ENCODE measurements at places on chromosomes 2 and 18.
A peak's percentile ranks its signal among the peaks of the same experiment; 100 is the strongest.

- ATAC-seq: no peak
Measured at GRCh38 chr2:2876331-2877221, 501.0 kb downstream of the EIPR1 start.

DNA sequence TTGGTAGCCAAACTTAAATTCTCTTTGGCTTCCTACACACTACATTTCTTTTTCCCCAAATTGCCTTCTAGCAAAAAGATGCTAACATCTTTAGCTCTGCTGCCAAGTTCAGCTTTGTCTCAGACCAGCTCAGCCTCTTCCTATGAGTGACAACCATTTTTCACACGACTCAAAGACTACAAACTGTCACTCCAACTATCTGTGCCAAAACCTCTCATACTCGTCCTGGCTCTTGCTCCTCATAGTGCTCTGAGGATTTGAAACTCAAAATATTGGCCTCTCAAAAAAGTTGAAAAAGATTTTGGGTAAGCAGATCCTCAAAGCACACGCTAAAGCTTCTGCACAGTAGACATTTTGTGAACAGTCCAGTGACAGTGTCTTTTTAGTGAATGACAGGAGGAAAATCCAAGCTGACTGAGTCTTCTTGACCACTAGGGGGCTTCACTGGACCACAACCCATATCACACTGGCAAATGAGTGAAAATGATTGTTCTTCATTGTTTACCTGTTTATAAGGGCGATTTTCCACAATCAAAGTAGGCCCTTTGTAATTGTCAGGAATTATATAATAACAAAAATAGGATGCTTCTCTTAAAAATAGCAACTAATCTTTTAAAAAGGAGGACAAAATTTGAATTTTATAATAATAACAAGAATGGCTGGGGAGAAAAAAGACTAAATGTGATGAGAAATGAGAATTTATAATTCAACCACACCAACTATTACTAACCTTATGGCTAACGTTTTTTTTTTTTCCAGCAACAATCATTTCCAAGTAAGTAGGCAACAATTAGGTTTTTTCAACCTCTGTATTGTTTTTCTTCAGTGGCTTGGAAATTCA is 85.5 kb upstream of the PGAP1 start:
- ATAC-seq: peak; percentile 25

- no peak for ATAC-seq
Measured at GRCh38 chr2:186031229-186031628, 292.6 kb downstream of the FSIP2 start.

GRCh38 chr2:197904446-197904845 is 100.1 kb downstream of the PLCL1 start:
- no peak for ATAC-seq

DNA sequence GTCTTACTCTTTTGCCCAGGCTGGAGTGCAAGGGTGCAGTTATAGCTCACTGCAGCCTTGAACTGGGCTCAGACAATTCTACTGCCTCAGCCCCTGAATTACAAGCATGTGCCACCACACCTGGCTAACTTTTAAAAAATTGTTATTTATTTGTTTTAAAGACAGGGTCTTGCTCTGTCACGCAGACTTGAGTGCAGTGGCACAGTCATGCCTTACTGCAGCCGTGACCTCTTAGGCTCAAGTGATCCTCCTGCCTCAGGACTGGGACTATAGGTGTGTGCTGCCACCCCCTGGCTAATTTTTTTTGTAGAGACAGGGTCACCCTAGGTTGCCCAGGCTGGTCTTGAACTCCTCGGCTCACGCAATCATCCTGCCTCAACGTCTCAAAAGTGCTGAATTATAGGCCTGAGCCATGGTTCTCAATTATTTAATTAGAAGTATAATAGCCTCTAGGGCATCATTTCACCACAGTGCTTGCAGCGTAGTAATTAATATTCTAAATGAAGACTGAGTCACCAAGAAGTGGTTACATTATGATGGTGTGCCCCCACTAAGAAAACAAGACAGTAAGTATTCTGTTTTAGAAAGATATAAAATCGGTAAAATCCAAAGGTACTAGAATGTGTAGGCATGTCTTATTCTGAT is 69.6 kb downstream of the EML4 start:
- ATAC-seq: peak; percentile 78

DNA sequence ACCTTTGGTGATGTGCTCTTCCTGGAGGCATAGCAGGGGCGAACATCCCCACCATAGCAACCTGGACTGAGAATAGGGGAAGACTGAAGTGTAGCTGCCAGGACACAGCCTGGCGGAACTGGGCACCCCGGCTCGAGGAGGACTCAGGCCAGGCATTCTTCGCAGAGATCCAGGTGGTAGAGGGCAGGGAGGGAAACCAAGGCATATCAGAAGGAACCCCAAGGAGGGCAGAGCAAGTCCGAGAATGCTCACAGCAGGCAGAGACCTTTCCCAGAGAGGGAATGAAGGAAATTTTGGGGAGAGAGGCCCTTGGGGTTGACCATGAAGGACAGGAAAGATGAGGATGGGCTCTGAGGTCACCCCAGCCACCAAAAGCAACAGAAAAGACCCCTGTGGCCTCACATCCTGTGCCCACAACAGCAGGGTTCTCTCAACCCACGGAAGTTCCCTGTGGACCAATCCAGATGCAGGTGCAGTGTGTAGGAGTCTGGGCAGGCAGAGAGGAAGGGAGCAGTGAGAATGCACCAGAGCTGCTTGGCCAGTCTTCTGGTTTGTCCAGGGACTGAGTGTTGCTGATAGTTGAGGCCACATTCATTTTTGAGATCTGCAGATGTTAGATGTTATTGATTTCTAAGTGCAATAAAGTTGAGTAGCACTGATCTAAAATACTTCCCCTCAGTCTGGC is 136.9 kb downstream of the PXDN start:
- no peak for ATAC-seq

GRCh38 chr2:237558961-237559641 is 7.3 kb upstream of the PRLH start:
- peak; percentile 50 for ATAC-seq

- no peak for ATAC-seq
Measured at GRCh38 chr18:51405683-51406477, 208.4 kb upstream of the MEX3C start.

DNA sequence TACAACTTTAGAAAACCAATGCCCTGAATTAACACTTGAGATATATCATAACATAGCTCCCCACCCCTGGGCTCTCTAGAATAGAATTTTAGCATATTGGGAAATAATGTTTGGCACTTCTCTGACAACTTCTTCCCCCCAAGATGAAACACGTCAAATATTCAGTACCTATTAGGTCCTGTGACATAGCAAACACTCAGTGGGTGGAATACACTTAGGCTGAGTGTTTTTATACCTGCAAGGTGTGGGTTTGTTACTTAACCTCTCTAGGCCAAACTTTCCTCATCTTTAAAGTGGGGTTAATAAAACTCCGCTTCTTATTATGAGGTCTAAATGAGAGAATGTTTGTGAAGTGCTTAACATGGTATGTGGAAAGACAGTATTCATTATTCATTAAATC is 56.1 kb downstream of the LAMA3 start:
- ATAC-seq: no peak

DNA sequence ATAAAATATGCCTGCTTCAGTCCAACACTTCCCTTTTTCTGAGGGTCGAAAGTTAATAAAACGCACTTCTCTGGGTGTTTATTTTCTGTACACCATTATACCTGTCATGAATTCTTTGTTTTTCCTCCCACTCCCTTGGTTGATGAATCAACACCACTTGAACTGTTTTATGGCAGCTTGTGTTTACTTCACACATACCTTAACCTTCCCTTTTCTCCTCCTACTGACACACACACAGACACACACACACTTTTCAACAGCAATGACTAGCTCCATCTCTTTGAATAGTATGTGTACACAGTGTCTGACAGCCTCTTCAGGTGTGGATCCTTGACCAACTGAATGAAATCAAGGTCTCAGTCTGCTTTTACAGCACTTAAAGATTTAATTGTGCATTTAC is 91.3 kb downstream of the SATB2 start:
- no peak for ATAC-seq

- no peak for ATAC-seq
Measured at GRCh38 chr2:121832412-121833357, 77.2 kb downstream of the TSN start.

DNA sequence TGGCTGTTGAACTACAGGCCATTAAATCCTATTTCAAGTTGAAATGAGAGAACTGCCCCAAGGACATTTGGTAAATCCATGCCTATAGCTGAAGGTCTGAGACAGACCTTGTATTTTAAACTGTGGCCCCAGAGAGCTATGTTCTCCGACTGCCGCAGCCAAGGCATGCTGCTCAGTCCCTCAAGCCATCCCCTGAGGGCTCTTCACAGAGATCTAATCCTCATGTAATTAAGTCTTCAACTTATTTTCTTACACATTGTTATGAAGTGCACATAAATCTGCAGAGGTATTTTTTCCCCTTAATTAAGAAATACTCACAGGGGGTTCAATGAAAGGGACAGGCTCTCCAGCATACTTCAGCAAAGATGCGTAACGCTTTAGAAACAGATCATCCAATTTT is 50.6 kb downstream of the ABCG8 start:
- no peak for ATAC-seq

- no peak for ATAC-seq
Measured at GRCh38 chr2:44555700-44556099, 194.0 kb downstream of the CAMKMT start.

DNA sequence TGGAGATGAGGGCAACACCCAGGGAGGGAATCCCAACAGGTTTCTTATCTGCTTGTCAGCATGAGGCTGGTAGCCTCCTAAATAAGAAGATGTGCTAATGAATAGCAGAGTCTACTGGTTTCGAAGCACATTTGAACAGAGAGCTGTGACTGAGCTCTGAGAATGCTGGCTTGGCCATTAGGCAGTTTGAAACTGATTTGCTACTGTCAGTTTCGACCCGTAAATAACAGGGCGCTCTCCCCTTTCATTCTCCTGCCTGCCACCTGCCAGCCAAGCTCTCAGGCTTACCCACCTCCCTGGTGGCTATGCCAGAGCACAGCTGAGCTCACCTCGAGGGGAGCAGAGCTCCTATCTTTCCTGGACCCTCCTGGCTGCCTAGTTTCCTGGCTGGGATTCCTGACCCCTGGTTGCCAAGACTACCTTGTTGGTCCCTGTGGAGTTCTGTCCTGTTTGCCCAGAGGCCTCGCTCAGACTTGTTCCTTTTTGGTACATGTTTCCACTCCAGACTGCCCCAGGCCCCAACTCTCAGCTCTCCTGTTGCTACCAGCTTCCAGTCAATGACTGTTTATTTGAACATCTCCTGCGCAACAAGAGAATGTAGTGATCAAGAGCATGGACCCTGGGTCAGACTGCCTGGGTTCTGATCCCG is 102.3 kb upstream of the ALPP start:
- peak; percentile 27 for ATAC-seq

GRCh38 chr2:98333922-98334321 is 12.3 kb upstream of the CNGA3 start:
- ATAC-seq: no peak

- no peak for ATAC-seq
Measured at GRCh38 chr2:156343096-156343939, 10.8 kb upstream of the NR4A2 start.

GRCh38 chr2:132774189-132774588 is 104.2 kb upstream of the LYPD1 start:
- no peak for ATAC-seq

DNA sequence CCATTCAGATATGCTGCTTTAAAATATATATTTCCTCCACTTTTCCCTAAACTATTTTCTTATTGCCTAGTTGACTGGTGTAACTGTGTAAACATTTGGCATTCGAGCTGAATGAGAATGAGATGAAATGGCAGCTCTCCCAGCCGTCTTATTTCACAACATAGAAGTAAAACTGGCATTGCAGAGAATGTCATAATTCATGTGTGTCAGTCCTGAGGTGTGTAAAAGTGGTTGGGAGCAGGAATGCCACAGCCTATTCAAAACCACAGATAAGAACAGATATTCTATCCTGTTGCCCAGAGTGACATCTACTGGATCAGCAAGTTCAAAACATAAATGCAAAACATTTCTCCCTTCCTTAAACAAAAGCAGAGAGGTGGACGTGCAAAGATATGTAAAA is 565.5 kb upstream of the CHAC2 start:
- peak; percentile 69 for ATAC-seq

DNA sequence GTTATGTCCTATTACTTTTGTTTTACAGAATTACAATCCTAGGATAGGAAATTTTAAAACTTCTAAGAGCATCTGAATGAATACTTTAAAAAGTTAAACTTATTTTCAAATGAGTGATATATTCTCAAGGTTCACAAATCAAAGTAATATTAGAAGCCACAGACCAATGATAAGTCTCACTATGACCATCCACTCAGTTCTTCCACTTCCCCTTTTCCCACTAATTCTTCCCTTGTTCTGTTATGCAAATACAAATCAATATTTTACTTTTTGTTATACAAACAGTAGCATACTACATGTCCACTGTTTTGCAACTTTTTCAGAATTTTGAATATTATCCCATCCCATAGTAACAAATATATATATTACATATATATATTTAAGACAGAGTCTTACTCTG is 20.2 kb downstream of the USP37 start:
- no peak for ATAC-seq

- no peak for ATAC-seq
Measured at GRCh38 chr2:8490166-8490721, 191.6 kb upstream of the ID2 start.

GRCh38 chr2:47595687-47596086 is 187.3 kb upstream of the MSH6 start:
- no peak for ATAC-seq

DNA sequence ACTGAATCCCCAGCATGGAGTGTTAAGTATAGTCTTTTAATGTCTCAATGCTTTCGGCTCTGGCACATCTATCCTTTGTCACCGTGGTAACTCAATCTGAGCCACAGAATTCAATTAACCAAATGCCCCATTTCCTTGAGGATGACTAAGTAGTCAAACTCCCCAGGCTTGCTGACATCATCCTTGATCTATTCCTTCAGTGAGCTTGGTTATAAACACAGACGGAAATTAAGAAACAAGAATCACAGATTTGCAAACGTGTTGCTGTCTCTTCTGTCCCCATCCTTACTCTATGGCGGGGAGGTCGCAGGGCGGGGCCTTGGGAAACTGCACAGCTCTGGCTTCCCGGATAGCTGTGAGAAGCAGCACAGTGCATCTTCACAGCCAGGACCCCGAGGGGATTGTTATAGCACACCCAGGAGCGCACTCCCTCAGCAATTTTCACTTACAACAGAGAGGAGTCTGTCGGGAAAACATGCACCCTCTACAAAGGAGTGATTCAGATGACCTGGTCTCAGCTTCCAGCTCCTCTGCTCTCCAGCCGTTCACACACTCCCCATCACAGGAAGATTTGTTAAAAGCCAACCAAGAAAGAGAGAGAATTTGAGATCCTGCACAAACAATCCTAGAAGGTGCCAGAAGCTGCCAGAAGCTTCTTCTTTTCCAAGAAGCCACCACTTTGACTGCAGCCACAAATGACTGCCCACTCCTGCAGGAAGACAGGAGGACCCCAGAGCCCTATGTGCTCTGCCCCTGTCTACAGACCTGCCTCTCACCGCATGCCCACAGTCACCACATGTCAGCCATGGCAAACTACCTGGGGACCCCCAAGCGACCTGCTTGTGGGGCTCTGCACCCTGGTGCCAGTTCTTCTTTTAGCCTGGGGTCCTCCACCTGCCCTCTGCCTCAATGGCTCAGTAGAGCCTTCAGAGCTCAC is 44.9 kb upstream of the YWHAQ start:
- ATAC-seq: peak; percentile 86

All from esophagus mucosa (tissue), 1 donor.